Activated CD4-positive, CD25-positive, alpha-beta regulatory T cell (primary cell): ENCODE measurements at places on chromosomes 12 and 14.

DNA sequence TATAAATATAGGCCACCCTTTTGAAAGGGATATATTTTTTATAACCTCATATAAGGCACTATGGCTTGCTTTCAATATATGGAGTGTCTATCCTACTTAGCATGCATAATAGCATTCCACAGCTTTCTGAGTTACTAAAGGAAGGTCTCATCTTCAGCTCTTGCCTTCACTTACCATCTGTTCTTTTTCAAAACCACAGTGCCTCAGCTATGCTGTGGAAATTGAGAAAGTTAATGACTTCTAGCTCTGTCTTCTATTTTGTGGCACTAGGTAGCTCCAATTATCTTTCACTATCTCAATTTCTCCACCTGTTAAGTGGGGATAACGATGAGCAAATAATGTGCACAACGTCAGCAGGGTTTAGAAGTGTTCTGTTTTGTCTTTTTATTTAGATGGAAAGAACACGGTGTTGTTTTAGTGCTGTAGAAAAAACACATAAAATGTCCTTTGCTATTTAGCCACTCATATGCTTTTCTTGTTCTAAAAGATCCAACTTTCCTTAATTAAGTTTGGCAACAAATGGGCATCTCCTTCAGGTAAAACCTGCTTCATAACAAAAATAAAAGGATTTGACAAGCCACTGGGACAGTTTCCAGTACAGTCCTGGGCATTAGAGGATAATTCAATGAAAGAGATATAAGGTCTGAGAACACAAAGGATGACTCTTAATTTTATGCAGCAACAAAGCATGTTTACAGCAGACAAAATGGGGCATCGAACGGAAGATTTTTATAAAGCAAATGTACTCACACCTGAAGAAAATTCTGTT lies 462.0 kb upstream of the SYT1 start:
- no peak for DNase-seq

- no peak for DNase-seq
Measured at GRCh38 chr12:12505544-12506495, 56.8 kb downstream of the DUSP16 start.

DNA sequence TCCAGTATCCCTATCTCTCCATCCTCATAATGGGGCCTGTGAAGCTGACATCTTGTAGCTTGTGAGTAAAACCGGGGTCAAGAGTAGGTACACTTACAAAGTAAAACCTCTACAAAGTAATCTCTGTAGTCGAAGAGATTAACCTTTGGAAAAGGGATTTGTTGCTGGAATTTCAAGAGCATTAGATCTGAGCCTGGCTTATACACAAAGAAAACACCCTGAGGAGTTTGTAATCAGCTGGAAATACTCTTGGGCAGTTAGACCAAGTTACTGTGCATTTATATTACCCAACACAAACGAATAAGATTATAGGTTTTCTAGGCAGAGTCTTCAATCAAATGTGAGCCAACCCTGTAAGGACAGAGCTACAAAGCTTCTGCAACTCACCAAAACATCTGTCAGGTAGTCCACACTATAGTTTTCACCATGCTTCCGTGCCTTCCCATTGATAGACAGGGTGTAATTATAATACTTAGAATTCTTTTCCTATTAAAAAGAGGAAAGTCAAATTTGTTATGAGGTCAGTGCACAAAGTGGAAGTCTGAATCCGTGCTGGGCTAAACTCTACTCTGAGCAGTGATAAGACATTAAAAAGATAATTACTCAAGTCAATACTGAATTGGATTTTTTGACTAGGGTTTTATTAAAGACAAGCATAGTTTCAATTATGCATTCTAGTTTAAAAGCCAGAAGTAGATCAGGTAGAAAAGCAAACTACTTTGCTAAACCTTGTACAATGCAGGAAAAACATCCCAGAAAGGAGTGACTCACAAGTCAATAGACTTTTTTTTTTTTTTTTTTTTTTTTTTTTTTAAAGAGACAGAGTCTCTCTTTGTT lies 14.6 kb downstream of the GNS start:
- DNase-seq = no peak

DNA sequence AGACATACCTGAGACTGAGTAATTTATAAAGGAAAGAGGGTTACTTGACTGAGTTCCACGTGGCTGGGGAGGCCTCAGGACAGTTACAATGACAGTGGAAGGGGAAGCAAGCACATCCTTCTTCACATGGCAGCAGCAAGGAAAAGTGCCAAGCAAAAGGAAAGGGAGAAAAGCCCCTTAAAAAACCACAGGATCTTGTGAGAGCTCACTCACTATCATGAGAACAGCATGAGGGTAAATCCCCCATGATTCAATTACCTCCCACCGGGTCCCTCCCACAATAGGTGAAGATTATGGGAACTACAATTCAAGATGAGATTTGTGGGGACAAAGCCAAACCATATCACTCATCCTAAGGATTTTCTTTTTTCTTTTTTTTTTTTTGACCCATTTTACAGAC lies 177.8 kb upstream of the EEA1 start:
- DNase-seq = no peak

DNA sequence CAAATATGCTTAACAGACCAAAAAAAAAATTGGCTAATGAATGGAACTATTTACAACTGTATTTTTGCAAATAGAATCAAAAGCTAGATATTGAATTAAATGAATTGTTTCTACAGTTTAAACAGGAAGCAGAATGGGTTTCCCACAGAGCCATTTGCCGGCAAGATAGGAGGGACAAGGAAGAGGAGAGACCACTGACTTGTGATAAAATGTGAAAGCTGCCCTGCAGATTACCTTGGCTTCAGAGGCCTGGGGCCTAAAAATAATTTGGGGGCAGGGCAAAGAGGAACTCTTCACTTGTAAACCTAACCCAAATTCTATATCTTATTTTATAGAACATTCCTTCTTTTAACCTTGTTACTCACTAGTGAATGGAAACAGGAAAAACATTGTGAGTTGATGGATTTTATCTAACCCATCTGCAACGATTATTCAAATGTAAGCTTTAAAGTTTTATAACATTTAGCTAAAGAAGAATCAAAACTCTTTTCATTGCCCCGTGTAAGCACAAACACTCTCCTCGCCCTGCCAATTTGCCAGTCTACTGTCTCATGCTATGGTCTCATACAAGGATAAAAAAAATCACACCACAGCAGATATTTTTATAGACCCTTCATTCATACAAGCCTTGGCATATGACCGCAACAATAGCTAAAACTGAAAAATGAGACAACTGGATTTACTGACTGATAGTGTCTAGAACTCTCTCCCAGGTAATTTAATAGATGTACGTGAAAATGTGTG lies 49.5 kb upstream of the MDM1 start:
- no peak for DNase-seq

- no peak for DNase-seq
Measured at GRCh38 chr12:7433276-7433822, 10.6 kb downstream of the CD163L1 start.
